ENCODE measurements at places on chromosomes 12 and 14.

DNA sequence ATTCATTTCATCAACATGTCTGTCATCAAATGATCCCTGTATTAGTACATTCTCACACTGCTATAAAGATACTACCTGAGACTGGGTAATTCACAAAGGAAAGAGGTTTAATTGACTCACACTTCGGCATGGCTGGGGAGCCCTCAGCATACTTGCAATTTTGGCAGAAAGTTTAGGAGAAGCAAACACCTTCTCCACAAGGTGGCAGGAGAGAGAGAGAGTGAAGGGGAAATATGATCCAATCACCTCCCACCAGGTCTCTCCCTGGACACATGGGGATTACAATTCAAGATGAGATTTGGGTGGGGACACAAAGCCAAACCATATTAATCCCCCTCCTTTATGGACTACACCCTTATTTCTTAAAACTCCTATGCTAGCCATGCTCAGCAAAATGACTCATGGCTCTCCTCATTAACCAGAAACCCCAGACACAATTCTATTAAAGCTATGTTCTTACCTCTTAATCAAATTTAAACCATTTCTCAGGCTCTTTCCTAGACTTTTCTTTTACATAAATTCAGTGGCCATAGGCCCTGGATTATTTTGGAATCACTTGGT is 932.3 kb downstream of the FLRT2 start:
- peak; percentile 6 for DNase-seq

- peak; percentile 70 for DNase-seq
Measured at GRCh38 chr14:65164068-65164824, 61.9 kb upstream of the MAX start.

GRCh38 chr14:54440873-54441868 is at the start of gene CNIH1:
Gene CNIH1 (minus strand): TSS chr14:54441374. CDS start chr14:54441327, 47 bp downstream.
- DNase-seq: peak; percentile 98

GRCh38 chr14:81009346-81009745 is 53.9 kb downstream of the TSHR start:
- no peak for DNase-seq

DNA sequence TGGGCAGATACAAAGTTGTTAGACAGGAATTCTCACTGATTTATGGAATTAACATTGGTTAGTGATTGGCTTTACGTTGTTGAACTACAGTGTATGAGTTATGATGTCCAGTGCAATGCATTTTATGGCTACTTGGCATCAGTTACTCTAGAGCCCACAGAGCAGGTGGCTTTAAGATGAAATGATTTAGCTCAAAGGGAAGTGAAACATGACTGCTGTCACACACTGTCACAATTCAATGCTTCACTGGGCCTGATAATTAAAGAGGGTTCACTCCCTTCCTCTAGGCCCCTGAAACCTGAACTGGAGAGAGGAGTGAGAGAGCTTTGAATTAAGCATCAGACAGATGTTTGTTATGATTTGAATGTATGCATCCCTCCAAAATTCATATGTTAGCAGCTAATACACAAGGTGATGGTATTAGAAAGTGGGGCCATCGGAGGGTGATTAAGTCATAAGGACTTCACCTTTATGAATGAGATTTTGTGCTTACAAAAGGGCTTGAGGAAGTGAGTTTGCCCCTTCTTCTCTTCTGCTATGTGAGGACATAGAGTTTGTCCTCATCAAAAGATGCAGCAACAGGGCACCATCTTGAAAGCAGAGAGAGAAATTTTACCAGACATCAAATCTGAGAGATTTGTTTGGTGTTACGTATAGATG is 175.8 kb upstream of the GRIN2B start:
- no peak for DNase-seq

DNA sequence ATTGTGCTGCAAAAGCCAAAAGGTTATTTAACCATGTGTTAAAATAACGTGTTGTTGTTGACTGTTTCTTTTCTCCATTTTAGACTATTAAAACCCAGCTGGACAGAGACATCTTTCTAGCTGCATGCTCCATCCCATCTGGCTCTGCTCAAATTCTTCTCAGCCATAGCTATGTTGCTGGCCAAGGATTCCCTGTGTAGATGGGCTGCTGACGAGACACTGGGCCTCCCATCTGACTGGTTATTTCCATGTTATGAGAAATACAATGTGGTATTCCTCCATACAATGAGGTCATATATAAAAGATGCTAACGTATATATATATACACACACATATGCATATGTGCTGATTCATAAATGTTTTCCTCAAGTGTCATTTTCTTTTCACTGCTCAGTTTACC is 30.1 kb downstream of the MED13L start:
- peak; percentile 43 for DNase-seq

DNA sequence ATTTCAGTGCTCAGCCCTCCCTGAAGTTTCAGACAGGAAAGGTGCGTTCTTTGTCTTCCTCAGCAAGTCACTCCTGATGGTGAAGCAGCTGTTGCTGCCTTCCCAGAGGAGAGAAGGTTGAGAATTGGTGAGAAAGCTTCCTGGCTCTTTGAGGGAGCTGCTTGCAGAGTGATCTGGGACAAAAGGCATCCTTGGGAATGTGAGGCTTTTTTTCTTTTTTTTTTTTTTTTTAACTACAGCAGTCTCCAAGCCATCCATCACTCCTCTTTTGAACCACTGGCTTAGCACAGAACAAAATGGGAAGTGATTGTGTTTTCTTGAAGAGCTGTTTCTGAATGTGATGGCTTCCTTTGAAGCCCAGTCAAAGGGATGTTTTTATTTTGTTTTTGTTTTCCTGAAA is 120.4 kb upstream of the LRIG3 start:
- peak; percentile 84 for DNase-seq

- DNase-seq: no peak
Measured at GRCh38 chr14:105701456-105702274, 175.3 kb downstream of the TMEM121 start.

DNA sequence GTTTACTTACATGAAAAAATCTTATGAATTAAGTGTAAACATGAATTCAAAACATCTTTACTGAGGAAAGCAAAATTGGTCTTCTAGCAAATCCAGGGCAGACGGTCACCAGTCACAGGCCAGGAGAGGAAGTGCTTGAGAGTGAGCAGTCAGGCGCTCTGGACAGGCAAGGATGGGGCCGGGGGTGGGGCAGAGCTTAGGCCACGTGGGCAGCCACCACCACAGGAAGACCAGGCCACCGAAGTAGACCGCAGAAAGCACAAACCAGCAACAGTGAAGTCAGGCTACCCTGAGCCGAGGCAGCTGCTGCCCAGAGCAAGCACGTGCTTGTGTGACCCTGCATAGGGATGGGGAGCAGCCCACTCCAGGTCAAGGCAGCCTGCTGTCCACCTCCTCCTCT is 33.5 kb downstream of the SLC6A12 start:
- DNase-seq: no peak

GRCh38 chr12:104969343-104969742 is 11.3 kb upstream of the SLC41A2 start:
- DNase-seq: no peak

DNA sequence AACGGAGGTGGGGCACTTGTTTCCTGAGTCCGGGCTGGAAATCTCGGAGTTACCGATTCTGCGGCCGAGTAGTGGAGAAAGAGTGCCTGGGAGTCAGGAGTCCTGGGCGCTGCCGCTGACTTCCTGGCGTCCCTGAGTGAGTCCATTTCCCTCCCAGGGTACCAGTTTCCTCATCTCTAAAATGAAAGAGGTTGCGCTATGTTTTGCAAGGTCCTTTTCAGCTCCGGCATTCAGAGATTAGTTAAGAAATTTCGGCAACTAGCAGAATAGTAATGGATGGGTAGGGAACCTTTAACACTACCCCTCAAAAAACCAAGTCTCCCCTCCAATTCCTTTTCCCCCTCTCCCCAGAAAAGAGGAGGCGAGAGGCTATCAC is 724 bp downstream of the BLOC1S1 start:
- DNase-seq: no peak

DNA sequence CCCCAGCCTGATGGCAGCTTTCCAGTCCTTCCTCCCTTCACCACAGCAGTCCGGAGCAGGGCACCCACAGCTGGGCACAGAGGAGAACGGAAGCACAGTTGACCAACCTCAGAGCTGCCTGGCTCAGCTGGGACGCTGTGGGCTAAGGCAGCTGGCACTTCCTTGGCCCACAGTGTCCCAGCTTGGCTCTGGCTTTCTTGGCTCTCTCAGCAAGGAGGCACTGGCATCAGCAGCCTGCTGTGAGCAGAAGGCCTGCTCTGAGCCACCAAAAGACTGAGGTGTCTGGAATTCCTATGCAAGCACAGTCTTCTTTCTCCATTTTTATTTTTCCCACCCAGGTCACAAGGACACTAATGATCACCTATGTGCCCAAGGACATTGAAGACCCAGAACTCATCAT is 32.6 kb downstream of the NGB start:
- DNase-seq: no peak

GRCh38 chr14:73344319-73344718 is 107.0 kb downstream of the PAPLN start:
- peak; percentile 18 for DNase-seq

DNA sequence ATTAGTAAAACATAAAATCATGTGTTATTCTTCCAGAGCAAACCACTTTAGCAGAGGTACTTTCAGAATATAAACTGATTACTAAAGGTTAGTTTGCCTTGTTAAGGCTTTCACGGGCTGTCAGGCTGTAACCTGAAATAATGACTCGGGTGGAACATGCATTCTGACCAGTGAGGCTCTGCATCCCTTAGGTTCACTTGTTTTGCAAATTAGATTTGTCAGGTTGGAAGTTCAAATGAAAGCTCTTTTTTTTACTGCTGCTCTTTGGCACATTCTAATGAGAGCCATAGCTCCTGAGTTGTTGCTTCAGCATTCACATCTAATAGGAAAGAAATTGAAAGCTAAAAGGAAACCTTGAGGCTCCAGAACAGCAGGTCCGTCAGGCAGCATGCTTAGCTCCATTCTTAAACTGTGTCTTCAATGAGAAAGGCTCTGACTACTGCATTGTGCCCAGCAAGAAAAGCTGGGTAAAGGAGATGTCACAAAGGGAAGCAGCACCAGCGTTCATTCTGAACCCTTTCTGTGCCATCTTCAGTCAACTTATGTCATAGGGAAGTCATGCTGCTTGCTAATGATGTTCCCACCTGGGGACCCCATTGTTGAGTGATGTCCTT is 445.5 kb upstream of the FBXO33 start:
- DNase-seq: no peak

- no peak for DNase-seq
Measured at GRCh38 chr14:34980337-34980900, 2.4 kb upstream of the SRP54 start.

GRCh38 chr12:99573980-99574379 is 73.6 kb upstream of the GARIN6 start:
- no peak for DNase-seq

DNA sequence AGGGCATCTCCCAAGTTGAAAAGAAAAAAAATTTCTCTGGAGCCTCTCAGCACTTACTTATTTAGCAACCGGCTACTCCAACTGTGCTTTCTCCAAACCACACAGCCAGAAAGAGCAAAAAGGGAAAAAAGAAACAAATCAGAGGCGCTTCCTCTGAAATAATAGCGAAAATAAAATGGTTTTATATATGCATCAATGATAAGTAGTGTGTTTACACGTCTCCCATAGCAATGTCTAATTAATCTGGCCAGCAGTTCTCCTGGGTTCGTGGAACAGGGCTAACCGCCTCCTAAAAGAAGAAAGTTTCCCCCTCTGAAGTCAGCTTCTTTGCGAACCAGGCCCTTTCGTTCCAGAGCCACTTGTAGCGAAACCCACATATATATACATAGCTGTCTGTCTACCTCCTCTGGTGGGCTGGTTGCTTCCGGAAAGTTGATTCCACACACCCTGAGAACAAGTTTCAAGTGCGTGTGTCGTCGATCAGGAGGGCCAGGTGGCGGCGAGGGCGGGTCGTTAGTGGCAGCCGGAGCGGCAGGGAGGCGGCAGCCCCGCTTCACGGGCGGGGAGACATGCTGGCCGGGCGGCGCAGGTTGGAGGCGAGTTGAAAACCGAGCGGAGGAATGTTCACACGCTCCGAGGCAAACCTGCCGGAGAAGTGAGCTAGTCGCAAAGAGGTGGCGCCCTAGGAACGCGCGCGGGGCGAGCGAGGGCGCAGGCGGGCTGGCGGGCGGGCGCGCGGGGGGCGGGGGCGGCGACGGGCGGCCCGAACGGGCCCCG is 2.7 kb downstream of the PTHLH start:
- DNase-seq: peak; percentile 82

- peak; percentile 29 for DNase-seq
Measured at GRCh38 chr12:105067511-105068031, 16.7 kb downstream of the ALDH1L2 start.

DNA sequence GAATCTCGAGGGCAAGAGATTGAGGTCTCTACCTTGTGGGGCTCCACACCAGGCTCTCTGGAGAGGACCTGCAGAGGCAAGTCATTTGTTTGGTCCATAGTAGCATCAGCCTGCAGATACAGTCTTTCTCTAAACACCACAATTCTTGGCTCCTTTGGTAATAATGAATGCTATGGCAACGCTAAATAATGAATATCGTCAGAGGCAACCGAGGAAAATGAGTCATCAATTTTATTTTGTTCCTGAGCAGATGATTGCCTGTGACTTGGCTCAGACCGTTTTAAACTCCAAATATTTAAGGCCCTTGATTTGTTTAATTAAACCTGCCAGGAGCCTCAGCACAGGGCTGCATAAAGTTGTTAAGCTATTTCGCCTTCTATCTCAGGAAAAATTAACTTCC is 924.1 kb upstream of the TMEM132C start:
- DNase-seq: peak; percentile 72

DNA sequence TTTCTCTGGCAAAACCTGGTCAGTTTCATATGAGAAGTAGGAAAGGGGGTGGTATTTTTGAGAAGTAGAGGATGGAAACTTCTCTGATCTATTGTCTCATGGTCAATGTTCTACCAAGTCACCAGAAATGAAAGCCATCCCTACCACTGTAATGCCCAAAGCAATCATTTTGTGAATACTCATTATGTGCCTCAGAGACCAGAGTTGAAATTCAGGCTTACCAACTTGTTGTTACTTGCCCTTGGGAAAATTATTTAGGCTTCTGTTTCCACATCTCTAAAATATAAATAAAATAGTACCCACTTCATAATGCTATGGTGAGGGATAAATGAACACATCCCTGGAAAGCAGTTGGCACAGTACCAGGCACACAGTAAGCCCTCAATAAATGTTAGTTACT is 723.7 kb upstream of the TBX3 start:
- DNase-seq: no peak

GRCh38 chr14:50670196-50670865 is 2.2 kb upstream of the SAV1 start:
- DNase-seq: peak; percentile 6

GRCh38 chr14:25004389-25004809 is 45.5 kb downstream of the STXBP6 start:
- no peak for DNase-seq

DNA sequence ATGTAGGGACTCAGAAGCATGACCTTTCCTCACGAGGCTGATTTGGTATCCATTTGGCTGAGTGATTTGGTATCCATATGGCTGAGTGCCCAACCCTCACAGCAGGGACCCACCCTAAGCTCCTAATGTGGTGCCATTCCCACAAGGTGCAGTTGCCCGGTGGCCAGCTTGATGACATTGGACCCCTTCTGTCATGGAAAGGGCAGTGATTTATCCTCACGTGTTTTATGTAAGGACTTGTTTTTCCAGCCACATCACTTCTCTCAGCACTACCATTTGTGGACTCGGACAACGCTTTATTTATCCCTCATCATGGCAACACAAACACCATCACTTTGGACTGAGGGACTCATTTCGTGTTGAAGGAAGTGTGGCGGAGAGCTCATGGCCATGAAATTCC is 8.5 kb upstream of the CDC42BPB start:
- DNase-seq: no peak

- no peak for DNase-seq
Measured at GRCh38 chr12:99138393-99138792, 493.3 kb downstream of the APAF1 start.

Data from GM23248 (cell line).